Smooth muscle cell of the pulmonary artery (primary cell): ENCODE measurements at places on chromosomes 3 and 15. TPM values are rescaled to one million over a fixed set of nuclear protein-coding genes. Genes with fewer than 3 reads are reported as not detected.

ARRDC4 gene
- 5.5 and 54.2 TPM in 2 replicates for total RNA-seq

GHRL gene
- total RNA-seq: not detected in 2 replicates

MAPKAPK3 gene
- 40.2 and 58.5 TPM in 2 replicates for total RNA-seq

AP3B2 gene
- 0.10 and 0.39 TPM in 2 replicates for total RNA-seq

CCDC14 gene
- 32.9 and 37.1 TPM in 2 replicates for total RNA-seq

ASB14 gene
- not detected in 2 replicates for total RNA-seq

LMOD3 gene
- 0.07 TPM in 1 of 2 replicates, not detected in the other for total RNA-seq

A4GNT gene
- total RNA-seq: not detected in 2 replicates

P2RY12 gene
- total RNA-seq: 0.07 TPM in 1 of 2 replicates, not detected in the other

STAC gene
- total RNA-seq: 23.2 and 28.2 TPM in 2 replicates

SLC9C1 gene
- 0.20 and 0.43 TPM in 2 replicates for total RNA-seq

AAGAB gene
- 43.0 and 51.4 TPM in 2 replicates for total RNA-seq

INSYN1 gene
- total RNA-seq: 1.3 and 3.3 TPM in 2 replicates

SLC12A8 gene
- 13.2 and 17.9 TPM in 2 replicates for total RNA-seq

RAD51 gene
- total RNA-seq: 1.4 and 1.8 TPM in 2 replicates

CP gene
- total RNA-seq: 16.1 and 42.1 TPM in 2 replicates

LSMEM2 gene
- total RNA-seq: not detected in 2 replicates

MAGEL2 gene
- 0.73 and 0.98 TPM in 2 replicates for total RNA-seq

EOMES gene
- total RNA-seq: not detected in 2 replicates

CADM2 gene
- 0.65 TPM in 1 of 2 replicates, not detected in the other for total RNA-seq

THRB gene
- 0.83 and 3.9 TPM in 2 replicates for total RNA-seq

TRIM69 gene
- 13.1 and 15.7 TPM in 2 replicates for total RNA-seq

LOXL1 gene
- total RNA-seq: 126 and 275 TPM in 2 replicates

FURIN gene
- total RNA-seq: 108 and 120 TPM in 2 replicates

CGNL1 gene
- 5.3 and 8.0 TPM in 2 replicates for total RNA-seq

FILIP1L gene
- 23.8 and 24.7 TPM in 2 replicates for total RNA-seq

GABRR3 gene
- total RNA-seq: not detected in 2 replicates

ARHGEF3 gene
- total RNA-seq: 18.6 and 26.4 TPM in 2 replicates

TRAT1 gene
- not detected in 2 replicates for total RNA-seq

C3orf62 gene
- 1.4 and 2.5 TPM in 2 replicates for total RNA-seq

CTDSPL2 gene
- total RNA-seq: 61.8 and 65.4 TPM in 2 replicates

CCDC50 gene
- total RNA-seq: 93.8 and 109 TPM in 2 replicates

FAM107A gene
- 0.07 TPM in 1 of 2 replicates, not detected in the other for total RNA-seq

GOLGA8O gene
- total RNA-seq: 0.20 and 0.96 TPM in 2 replicates

SYNPR gene
- total RNA-seq: not detected in 2 replicates

CD80 gene
- total RNA-seq: not detected in 2 replicates

C2CD4A gene
- total RNA-seq: 0.36 and 1.4 TPM in 2 replicates

PLIN1 gene
- 0.23 and 0.33 TPM in 2 replicates for total RNA-seq

HIGD2B gene
- 0.10 TPM in 1 of 2 replicates, not detected in the other for total RNA-seq

CEP152 gene
- total RNA-seq: 2.8 and 5.0 TPM in 2 replicates

TYRO3 gene
- 7.6 and 11.5 TPM in 2 replicates for total RNA-seq

SLC15A2 gene
- total RNA-seq: 0.26 and 0.30 TPM in 2 replicates

GOLGA8M gene
- 1.8 and 2.0 TPM in 2 replicates for total RNA-seq

UQCRC1 gene
- total RNA-seq: 229 and 273 TPM in 2 replicates

BFSP2 gene
- not detected in 2 replicates for total RNA-seq

MTHFS gene
- total RNA-seq: 5.0 and 8.4 TPM in 2 replicates

LSG1 gene
- total RNA-seq: 25.9 and 33.4 TPM in 2 replicates

IL20RB gene
- 0.98 and 1.0 TPM in 2 replicates for total RNA-seq

PTX3 gene
- 1,136 and 1,240 TPM in 2 replicates for total RNA-seq

TRANK1 gene
- 10.3 and 15.6 TPM in 2 replicates for total RNA-seq

TMEM212 gene
- not detected in 2 replicates for total RNA-seq

ACKR2 gene
- 0.20 and 0.40 TPM in 2 replicates for total RNA-seq

MCTP2 gene
- 3.1 and 8.9 TPM in 2 replicates for total RNA-seq

C3orf22 gene
- total RNA-seq: not detected in 2 replicates

FBN1 gene
- total RNA-seq: 2,453 and 2,749 TPM in 2 replicates

HDC gene
- not detected in 2 replicates for total RNA-seq

GLDN gene
- 3.3 and 3.7 TPM in 2 replicates for total RNA-seq

ADGRG7 gene
- 0.07 TPM in 1 of 2 replicates, not detected in the other for total RNA-seq

LMAN1L gene
- 0.26 TPM in 1 of 2 replicates, not detected in the other for total RNA-seq
